Upper lobe of left lung (tissue), 6 donors: ENCODE measurements at places on chromosomes 2 and 18. TPM values are rescaled to one million over a fixed set of nuclear protein-coding genes. Genes with fewer than 3 reads are reported as not detected.

- DNase-seq: no peak
Observed at GRCh38 chr2:100889286-100889685, 69.3 kb downstream of the NPAS2 start.

DNA sequence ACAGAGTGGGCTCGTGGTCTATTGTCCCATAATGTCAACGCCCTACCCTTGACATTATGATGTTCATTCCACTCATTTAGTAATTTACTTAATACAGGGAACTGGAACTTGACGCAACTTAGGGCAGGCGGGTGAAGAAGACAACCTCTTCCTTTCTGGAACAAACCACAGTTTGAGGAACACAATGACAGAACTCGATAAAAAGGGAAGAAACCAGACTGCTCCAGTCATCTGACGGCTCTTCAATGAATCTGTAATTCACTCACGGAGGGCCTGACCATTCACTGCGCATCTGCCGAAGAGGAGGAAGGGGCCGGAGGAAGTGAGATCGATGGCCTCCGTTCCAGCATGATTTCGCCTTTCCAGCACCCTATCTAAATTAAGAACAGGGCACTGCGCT is 83.2 kb downstream of the BCL2 start:
- peak; percentile 68 for DNase-seq

DNA sequence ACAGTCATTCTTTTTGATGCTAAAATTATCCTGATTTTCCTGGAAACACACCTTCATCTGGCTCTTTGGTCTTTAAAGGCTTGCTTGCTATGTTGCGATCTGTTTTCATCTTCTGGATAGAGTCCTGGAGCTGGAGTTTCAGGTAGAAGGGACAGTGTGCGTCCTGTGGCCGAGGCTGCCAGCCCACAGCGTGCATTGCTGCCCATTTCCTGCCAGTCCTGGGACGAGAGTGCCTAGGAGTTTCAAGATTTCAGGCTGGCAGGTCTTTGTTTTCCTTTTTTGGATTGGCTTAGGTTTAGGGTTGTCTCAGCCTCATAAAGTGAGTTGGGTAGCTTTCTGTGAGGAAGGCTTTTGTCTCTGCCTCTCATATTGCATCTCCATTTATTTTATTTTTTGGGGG is 14.5 kb downstream of the DGKD start:
- DNase-seq: no peak

- no peak for DNase-seq
Observed at GRCh38 chr18:46166261-46166970, 62.2 kb downstream of the HAUS1 start.

DNA sequence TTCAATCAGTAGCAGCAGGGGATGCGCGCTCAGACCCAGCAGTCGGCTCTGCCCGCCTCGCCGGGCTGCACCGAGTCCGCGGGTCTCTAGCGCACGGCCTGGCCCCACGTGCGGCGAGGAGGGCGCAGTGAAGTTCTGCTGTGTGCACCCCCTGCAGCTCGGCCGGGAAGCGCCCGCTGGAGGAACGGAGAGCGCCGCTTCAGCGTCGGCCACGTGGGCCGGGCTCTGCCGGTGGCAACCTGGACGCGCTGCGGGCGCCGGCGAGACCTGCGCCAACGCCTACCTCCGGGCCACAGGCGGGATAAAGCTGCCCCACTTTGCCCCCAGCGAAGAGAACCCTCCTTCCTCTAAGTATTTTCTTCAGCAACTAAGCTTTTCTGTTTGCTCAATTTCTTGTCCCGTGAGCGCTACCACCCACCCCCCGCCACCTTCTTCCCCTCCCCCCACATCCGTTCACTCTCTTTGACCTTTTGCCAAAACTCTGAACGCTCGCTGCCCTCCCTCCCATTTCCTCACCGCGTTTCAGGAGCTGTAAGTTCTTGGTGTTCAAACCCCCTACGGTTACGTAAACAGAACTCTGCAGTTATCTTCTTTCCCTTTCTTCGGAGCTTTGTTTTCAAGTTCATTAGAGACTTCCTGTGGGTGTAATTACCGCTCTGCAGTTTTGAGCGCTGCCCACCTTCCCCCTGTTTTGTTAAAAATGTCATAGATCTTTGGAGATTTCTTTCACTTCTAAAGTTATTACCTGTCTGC is 42.6 kb upstream of the EDAR start:
- DNase-seq: peak; percentile 92

- DNase-seq: no peak
Observed at GRCh38 chr18:36255072-36255698, 42.3 kb upstream of the FHOD3 start.

Gene FAM124B
- total RNA-seq: 2.2 TPM

Gene STARD6
- not detected for total RNA-seq

Gene CCDC150
- 1.2 TPM for total RNA-seq

Gene VAMP8
- total RNA-seq: 149 TPM

Gene ASPRV1
- 1.8 TPM for total RNA-seq
